AG08395 (cell line): ENCODE measurements at places on chromosomes 16 and 17.

DNA sequence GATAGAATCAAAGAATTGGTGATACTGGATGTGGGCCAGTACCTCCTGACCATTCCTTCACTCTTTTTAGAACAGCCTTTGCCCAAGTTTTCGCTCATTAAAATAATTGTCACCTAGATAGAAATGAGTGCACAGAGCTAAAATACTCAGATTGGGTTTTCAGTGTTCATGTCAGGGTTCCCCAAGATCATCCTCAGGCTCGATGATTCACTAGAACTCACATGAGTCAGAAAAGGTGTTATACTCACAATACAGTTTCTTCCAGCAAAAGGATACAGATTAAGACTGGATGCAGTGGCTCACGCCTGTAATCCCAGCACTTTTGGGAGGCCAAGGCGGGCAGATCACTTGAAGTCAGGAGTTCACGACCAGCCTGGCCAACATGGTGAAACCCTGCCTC lies 19.9 kb downstream of the ERCC4 start:
- no peak for DNase-seq

DNA sequence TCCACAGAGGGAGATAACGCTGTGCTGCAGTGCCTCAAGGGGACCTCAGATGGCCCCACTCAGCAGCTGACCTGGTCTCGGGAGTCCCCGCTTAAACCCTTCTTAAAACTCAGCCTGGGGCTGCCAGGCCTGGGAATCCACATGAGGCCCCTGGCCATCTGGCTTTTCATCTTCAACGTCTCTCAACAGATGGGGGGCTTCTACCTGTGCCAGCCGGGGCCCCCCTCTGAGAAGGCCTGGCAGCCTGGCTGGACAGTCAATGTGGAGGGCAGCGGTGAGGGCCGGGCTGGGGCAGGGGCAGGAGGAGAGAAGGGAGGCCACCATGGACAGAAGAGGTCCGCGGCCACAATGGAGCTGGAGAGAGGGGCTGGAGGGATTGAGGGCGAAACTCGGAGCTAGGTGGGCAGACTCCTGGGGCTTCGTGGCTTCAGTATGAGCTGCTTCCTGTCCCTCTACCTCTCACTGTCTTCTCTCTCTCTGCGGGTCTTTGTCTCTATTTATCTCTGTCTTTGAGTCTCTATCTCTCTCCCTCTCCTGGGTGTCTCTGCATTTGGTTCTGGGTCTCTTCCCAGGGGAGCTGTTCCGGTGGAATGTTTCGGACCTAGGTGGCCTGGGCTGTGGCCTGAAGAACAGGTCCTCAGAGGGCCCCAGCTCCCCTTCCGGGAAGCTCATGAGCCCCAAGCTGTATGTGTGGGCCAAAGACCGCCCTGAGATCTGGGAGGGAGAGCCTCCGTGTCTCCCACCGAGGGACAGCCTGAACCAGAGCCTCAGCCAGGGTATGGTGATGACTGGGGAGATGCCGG lies 769 bp downstream of the CD19 start:
- no peak for DNase-seq

GRCh38 chr16:3282103-3282729 lies 1.1 kb upstream of the ZNF263 start:
- no peak for DNase-seq

- no peak for DNase-seq
Observed at GRCh38 chr16:77840093-77840492, 51.7 kb downstream of the VAT1L start.

GRCh38 chr17:69300222-69300621 lies 26.7 kb downstream of the ABCA5 start:
- no peak for DNase-seq

DNA sequence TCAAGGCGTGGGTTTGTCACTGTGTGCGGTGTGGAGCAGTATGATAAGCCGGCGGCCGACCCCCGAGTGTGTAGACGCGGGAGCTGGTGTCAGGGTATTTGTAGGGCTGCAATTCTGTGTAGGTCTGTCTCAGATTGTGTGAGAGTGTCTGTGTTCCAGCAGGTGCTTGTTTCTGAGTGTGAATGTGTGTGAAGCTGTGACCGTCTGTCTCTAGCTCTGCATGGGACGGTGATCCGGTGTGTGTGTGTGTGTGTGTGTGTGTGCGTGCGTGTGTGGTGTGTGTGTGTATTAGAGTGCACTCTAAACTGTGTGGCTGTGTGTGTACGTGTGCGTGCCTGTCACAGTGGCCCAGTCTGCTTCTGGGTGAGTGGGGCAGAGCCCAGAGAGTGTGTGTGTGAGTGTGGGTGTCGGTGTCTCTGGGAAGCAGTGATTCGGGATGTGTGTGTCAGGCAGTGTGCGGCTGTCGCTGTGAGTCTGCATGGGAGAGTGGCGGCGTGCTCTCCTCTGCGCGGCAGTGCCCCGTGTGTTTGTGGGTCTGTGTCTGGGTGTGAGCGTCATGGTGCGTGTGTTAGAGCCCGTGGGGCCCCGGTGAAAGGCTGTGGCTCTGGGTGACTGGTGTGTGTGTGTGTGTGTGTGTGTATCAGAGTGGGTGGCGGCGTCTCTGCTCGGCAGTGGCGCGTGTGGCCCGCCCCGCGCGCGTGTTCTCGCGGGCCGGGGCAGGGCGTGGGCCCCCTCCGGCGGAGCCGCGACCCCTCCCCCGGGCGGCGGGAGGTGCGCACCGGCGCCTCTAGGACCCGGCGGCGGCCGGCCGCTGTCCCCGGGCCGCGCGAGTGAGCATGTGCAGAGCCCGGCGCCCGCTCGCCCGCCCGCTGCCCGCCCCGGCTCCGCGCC lies at the start of gene WSCD1:
Gene WSCD1 (plus strand): TSS at position 841 of the 891 bp plus-strand sequence. CDS start 10,280 bp downstream, outside the sequence.
- DNase-seq: peak; percentile 39

GRCh38 chr17:11086646-11087340 lies 154.2 kb upstream of the SHISA6 start:
- DNase-seq: no peak

DNA sequence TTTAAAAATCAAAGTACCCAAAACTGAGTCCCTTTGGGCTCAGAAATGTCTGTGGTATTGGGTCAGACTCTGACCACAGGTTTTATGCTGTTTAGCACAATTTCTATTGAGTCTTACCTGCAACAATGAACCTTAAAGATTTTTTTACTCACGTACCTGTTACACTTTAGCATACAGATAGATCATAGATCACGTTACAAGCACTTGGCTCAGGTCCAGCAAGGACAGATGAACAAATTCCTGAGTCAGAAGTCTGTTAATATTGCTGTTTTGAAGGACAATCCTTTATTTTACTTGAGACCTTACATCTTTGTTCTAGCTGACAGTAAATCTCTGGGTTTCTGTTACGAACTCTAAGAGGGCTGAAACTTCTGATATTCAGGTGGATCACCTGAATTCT lies 12.8 kb downstream of the SLC7A6OS start:
- DNase-seq: no peak

- no peak for DNase-seq
Observed at GRCh38 chr16:85104821-85105391, 7.4 kb downstream of the CIBAR2 start.

- DNase-seq: no peak
Observed at GRCh38 chr17:13584701-13585080, 17.0 kb downstream of the HS3ST3A1 start.

GRCh38 chr16:56311208-56312027 lies 113.9 kb downstream of the AMFR start:
- no peak for DNase-seq

DNA sequence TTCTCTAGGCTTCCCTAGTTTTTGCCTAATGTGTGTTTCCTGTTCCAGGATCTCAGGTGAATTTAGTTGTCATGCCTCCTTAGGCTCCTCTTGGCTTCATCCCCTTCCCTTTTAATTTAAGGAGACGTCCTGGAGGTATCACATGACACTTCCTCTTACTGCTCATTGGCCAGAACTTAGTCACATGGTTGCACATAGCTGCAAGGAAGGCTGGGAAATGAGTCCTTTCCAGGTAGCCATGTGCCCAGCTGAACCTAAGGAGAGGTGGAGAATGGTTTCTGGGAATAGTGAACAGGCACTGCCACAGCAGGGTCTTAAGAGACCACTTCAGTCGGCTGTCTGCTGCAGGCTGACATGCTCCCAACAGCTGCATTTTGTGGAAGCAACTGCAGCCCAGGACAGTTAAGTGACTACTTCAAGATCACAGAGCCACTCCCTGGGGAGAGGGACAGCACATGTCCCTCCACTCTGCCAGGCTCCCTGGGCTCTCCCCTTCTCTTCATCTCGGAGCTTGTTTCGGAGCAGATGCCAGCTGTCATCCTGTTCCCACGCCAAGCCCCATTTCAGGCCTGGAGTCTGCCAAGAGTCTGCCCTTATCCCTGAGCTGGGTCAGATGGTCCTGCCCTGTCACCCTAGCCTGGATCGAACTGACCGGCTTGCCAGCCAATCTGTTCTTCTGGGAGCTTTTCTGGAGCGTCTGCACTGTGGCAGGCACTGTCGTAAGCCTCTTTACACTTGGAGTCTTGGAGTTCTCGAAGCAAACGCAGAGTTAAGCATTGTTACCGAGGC lies 81.4 kb upstream of the FOXF1 start:
- no peak for DNase-seq

DNA sequence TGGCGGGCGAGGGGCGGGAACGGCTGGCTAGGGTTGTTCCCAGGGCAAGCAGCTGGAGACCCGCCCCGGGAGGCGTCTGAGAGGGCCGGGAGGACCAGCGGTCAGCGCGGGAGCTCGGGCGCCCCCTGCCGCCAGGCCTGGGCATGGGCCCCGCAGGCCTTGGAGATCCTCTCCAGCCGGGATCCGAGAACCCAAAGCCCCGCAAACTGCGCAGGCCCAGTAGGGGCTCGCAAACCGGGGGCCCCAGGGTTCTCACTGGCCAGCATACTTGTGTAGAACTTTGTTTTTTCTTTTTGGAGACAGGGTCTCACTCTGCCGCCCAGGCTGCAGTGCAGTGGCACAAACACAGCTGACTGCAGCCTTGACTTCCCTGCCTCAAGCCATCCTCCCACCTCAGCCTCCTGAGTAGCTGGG lies 20.8 kb upstream of the ZNF423 start:
- DNase-seq: peak; percentile 81

DNA sequence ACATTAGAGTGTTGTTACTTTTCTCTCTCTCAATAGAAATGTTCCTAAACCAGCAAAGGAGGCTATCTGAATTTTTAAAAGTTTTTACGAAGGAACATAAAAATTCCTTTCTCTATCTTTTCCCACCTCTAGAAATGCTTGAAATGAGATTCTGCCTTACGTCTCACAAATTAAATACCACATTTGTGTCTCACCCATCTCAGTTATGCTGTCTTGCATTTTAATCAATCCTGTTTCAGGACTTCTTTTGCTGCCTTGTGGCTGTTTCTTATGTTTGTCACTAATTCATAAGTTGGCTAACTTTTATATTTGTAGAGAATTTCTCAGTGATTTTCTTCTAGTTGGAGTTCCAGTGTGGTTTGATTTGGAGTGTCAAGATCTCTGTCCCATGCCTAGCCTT lies 3.5 kb downstream of the OMG start:
- no peak for DNase-seq

- no peak for DNase-seq
Observed at GRCh38 chr17:82356845-82357355, 2.1 kb upstream of the TEX19 start.

GRCh38 chr17:13114601-13115031 lies 96.8 kb upstream of the ELAC2 start:
- peak; percentile 84 for DNase-seq

GRCh38 chr17:73068322-73069153 lies 23.9 kb downstream of the SLC39A11 start:
- DNase-seq: peak; percentile 35

- DNase-seq: no peak
Observed at GRCh38 chr16:80417706-80418271, 123.0 kb upstream of the DYNLRB2 start.

GRCh38 chr17:73157521-73157890 lies 7.3 kb upstream of the SSTR2 start:
- DNase-seq: no peak

DNA sequence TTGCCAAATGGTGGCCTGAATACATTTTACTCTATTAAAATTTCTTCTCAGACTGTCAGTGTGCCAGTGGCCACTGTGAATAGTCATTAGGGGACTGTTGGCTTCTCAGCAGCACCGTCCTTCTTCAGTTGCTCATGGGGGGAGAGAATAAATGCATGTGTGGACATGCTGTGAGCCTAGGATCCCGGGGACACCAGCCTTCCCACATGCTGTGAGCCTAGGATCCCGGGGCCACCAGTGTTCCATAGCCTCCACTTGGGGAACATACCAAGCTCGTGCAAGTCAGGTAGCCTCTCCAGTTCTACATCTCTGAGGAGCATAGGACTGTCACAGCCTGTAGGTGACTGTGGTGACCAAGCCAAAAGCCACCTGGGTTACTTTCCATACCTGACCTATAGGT lies 51.5 kb downstream of the BANP start:
- DNase-seq: no peak

DNA sequence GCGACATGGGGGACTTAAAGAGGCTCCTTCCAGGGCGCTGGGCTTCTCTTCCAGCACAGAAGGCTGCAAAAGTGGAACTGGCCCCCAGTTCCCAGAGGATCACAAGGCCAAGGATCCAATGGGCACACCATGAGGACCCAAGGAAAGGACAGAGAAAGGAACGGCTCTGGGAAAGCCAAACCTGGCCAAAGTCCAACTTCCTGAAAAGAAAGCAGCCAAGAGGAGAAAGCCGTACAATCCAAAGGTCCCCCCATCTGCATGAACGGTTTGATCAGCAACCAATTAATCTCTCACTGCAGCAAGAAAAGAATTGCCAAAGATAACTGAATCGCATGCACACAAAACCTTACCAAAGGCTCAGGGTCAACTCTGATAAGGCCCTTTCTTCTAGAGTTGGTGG lies 19.8 kb upstream of the ICAM2 start:
- no peak for DNase-seq

- no peak for DNase-seq
Observed at GRCh38 chr17:75695830-75696271, 25.4 kb upstream of the ITGB4 start.

DNA sequence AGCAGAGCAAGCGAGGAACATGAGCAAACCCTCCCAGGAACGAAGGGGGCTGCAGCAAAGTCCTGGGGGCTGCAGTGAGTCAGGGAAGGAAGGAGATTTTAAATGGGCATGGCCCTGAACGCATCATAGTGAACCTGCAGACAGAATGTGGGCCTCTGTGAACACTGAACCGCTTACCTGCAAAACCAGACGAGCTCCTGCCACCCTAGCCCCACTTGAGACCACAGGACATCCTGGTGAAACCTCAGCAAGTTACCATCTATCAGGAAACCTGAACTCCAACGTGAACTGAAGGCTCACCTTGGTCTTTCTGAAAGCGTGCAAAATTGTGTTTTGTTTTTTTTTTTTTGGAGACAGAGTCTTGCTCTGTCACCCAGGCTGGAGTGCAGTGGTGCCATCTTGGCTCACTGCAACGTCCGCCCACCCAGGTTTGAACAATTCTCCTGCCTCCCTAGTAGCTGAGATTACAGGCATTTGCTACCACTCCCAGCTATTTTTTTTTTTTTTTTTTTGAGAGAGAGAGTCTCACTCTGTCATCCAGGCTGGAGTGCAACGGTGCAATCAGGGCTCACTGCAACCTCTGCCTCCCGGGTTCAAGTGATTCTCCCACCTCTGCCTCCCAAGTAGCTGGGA lies 30.8 kb downstream of the FANCA start:
- no peak for DNase-seq
